ENCODE measurements at places on chromosomes 6 and 20.

DNA sequence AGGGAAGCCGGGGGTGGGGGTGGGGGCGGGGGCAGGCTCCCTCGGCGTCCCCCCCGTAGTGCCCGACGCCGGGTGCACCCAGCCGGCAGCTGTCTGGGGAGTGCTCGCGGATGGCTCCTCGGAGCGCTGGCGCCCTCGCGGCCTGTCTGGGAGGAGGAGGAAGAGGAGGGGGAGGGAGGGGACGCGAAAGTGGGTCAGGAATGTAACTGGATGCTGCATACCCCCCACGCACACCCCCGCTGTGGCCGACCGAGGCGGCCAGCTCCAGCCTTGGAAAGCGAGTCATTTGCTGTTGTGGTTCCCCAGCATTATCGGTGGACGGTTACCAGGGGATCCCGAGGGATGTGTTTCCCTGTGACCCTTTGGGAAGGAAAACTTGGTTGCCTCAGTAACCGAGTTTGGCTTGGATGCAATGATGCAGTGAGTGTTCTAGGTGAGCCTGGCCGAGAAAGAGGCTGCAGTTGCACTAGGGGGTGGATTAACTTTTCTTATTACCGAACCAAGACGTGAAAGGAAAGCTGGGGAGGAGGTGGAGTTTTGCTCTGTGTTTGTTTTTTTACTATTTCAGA lies 55.2 kb upstream of the RREB1 start:
- DNase-seq = no peak

DNA sequence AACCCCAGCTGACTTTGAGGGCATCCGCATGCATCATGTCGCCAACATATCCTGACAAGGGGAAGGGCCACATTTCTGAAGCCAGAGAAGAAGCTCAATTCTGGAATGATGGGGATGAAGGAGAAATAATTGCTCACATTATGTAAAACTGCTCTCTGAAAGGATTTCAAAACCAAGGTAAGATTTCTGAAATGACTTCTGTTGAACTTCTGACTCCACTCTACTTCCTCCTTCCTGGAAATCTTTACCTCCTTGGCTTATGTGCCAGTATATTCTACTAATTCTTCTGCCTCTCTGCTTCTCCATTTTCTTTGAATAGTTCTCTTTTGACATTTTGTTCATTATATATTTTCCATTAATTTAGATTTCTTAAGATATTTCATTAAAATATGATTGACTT lies 31.9 kb downstream of the HLA-DPB1 start:
- no peak for DNase-seq

DNA sequence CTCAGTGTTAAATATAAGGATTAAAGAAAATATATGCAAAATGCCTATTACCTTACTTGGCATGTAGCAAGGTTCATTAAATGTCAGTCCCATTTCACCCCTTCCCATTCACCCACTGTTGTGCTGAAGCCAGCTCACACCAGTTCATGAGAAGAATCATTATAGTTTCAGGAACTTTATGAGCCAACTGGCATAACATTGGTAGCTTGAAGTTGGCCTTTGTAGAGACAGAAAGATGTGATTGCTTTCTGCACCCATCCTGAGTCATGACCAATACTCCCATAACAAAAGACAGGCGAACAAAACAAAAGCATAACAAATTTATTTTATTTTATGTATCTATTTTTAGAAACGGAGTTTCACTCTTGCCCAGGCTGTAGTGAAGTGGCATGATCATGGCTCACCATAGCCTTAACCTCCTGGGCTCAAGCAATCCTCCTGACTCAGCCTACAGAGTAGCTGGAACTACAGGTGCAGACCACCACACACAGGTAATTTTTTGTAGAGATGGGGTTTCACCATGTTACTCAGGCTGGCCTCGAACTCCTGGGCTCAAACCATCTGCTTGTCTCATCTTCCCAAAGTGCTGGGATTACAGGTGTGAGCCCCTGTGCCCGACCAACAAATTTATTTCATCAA lies 17.6 kb upstream of the IER3 start:
- no peak for DNase-seq

GRCh38 chr6:130026859-130027258 lies 8.5 kb downstream of the L3MBTL3 start:
- no peak for DNase-seq

DNA sequence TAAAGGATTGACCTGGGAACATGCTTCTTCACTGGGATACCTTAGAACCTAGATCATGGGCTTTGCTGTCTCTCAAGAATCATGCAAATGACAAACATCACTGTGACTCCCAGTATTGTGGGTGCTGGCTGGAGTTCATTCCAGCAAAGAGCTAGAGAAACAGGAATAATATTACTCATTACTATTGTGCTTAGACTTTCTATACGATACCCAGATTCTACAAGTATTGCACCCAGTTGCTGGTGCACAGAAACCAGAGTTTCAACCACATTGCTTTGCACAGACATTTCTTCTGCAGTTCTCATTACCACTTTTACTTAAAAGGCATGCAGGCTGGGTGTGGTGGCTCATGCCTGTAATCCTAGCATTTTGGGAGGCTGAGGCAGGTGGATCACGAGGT lies 220.4 kb upstream of the ZNF217 start:
- DNase-seq = no peak

DNA sequence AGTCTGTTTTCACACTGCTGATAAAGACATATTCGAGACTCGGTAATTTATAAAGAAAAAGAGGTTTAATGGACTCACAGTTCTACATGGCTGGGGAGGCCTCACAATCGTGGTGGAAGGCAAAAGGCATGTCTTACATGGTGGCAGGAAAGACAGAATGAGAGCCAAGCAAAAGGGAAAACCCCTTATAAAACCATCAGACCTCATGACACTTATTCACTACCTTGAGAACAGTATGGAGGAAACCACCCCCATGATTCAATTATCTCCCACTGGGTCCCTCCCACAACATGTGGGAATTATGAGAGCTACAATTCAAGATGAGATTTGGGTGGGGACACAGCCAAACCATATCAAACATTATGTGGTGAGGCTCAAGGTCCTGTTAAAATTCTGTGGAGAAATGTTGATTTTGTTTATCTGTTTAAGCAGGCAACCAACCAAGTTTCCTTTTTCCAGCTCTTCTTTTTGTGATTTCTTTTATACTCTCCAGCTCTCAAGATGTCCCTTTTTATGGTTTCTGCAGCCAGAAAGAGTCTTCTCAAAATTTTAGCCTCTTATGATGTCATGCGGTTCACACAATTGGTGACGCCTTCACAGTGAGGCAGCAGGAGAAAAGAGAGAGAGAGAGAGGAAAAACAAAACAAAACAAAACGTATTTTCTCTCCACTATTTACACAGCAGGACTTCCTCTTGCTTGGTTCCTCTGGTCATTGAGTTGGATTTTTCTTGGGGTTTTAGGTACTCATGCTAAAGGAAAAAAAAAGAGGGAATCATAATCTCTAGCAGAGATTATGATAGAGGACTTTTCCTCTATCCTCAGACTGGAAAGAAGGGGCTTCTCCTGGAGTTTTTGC lies 18.0 kb downstream of the AIG1 start:
- DNase-seq = no peak

DNA sequence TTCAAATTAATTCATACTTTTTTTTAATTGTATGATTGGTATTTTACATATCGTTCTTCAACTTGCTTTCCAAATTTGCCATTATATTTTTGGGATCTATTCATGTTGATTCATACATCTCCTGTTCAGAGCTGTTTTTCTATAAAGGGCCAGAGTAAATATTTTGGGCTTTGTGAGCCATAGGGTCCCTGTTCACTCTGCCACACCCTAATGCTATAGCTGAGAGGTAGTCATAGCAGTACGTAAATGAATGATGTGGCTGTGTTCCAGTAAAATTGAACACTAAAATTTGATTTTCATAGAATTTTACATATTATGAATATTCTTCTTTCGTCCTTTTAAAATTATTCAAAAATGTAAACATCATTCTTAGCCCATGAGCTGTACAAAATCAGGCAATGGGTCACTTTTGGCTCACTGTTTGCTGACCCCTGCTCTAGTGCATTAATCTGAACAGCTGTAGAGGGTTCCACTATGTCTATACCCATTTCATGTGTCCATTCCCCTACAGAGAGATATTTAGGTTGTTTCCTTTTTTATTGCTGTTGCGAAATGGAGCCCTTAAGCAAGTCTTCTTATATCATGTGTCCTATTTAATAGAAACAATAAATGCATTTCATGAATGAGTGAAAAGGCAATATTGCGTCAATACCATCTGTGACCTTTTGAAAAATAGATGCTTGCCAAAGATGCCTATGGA lies 136.4 kb upstream of the SALL4 start:
- DNase-seq = no peak

- no peak for DNase-seq
Measured at GRCh38 chr20:1867495-1868260, 27.5 kb upstream of the SIRPA start.

GRCh38 chr20:20369250-20370093 lies 1.6 kb downstream of the INSM1 start:
- no peak for DNase-seq

- no peak for DNase-seq
Measured at GRCh38 chr20:45920462-45921336, 8.7 kb upstream of the PLTP start.

- DNase-seq = no peak
Measured at GRCh38 chr20:59650418-59650817, 46.1 kb downstream of the PHACTR3 start.

DNA sequence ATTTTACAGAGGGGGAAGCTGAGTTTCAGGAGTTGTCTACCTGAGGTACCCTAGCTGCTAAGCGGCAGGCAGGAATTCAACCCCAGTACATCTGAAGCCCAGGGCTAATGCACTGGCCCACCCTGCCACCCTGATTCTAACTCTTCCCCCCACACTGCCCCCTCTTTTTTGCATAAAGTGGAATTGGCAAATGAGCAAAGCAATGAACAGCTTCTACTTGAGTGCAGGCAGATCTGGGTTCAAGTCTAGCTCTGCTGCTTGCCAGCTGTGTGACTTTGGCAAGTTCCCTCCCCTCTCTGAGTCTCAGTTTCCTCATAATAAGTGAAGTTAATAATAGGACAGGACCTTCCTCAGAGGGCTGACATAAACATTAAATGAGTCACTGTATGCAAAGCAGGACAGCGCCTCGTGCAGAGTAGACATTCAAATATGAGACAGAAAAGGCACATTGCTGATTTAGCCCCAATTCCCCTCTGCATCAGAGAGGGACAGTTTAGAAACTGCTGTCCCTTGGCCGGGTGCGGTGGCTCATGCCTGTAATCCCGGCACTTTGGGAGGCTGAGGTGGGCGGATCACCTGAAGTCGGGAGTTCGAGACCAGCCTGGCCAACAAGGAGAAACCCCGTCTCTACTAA lies 4.7 kb downstream of the ADA start:
- DNase-seq = no peak

DNA sequence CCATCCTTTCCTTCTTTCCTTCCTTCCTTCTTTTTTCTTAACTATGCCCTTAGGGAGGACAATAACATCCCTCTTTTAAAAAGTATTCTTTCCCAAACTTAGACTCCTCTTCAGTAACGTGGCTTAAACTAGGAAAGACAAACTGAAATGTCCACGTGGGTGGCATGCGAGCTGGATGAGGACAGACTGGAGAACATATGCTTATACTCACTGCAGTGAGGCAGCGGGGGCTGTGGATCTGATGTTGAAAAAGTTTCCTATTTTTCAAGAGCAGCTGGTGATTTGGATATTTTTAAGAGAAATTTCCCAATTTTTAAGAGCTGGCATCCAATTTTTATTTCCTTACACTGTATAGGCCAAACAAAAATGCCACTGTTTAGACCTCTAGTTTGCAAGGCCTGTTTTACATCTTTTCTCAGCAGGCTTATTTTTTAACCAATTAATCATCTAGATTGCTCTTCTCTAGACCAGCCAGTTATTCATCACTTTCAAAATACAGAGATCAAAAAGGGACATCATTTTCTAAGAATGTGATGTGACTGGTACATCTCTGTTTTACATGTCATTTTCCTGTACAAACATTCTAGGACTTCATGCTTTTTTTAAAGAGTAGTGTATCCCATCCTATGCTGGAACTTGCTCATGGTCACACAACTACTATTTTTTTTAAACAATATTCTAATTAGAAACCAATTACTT lies 226.5 kb downstream of the BTBD9 start:
- DNase-seq = no peak

- no peak for DNase-seq
Measured at GRCh38 chr6:169839898-169840631, 88.6 kb downstream of the ERMARD start.

DNA sequence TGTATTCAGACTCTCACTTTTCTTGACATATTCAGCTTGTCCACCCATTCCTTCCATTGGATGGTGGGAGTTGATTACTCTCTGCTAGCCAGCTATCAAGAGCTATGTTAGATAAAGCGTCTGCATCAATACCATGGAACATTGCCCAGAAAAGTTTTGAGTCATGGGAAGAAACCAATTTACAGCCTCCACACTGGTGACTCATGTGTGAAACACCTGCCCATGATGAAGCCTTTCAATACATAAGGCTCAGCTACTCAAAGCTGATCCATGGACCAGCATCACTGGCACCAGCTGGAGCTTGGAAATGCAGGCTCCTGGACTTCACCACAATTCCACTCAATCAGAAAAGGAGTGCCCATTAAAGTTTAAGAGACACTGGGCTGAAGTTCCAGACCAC lies 16.1 kb downstream of the PLA2G7 start:
- DNase-seq = no peak

GRCh38 chr6:132750455-132751248 lies 7.1 kb downstream of the VNN2 start:
- DNase-seq = no peak

DNA sequence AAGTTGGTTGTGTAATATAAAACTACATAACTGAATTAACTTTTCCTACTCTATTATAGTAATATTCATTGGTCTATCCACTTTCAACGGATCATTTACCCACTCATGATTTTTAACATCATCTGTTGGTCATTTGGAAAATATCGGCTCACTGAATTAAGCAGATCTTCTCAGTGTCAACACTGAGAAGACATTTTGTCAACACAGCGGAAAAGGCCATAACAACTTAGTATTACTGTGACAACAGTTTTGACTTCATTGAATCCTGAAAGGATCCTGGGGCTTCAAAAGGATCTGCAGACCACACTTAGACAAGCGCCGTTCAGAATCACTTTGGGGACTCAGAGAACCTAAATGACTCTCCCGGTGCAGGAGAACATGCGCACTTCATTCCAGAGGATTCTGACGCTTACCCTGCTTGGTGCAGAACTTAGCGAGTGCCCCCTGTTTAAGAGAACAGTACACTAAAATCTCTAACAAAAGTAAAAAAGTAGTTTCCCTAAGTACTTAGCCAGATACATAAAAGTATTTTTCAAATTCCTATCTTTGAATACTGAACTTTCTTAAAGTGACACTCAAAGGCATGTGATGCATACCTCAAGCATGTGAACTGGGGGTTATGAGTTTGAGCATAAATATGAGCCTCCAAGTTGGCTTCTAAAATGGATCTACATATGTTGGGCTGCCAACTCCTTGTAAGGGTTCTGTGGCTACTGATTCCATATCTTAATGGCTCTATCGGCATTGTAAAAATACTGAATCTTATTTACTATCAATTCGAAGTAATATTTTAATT lies 4.0 kb downstream of the ZBTB2 start:
- no peak for DNase-seq

Measured in activated CD4-positive, CD25-positive, alpha-beta regulatory T cell treated with anti-CD3 and anti-CD28 coated beads, Interleukin-2, amount 50 U/mL, for 16 hours (primary cell).